ENCODE measurements at places on chromosomes 16 and 17.

DNA sequence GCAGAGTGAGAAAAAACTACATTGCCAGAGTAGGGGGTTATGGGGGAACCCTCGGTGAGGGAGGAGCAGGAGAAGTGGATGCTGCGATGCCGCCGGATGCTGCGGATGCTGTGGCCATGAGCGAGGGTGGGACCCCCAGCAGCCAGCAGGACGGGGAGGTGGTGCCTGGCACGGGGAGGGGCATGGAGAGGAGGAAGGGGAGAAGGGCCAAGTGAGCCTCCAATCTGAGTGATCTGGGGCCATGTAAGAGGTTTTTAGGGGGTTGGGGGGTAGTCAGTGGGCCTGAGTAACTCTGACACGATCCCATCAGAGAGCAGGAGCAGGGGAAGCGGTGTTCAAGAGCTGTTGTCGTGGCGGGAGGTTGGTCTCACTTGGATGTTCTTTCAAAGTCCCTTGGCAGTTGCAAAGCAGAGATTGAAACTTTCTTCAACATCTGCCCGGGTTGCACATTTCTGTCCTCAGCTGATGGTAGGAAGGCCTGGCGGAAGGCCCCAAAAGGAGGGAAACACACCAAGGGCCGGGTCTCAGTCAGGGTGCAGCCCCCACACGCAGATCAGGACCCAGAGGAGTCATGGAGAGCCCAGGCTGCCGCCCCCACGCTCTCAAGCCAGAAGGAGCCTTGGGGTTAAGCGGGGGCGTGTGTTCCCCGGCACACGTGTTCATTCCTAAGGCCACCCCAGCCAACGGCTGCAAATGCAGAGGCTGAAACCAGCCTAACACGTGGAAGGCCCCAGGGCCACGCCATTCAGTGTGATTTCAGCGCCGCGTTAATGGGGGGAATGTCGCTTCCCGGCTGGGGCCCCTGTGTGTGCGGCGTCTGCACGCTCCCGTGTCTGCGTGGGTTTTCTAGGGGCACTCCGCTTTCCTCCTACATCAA is 81.7 kb downstream of the ZDHHC7 start:
- no peak for DNase-seq

- no peak for DNase-seq
Measured at GRCh38 chr17:50684288-50684611, 23.5 kb downstream of the ANKRD40 start.

DNA sequence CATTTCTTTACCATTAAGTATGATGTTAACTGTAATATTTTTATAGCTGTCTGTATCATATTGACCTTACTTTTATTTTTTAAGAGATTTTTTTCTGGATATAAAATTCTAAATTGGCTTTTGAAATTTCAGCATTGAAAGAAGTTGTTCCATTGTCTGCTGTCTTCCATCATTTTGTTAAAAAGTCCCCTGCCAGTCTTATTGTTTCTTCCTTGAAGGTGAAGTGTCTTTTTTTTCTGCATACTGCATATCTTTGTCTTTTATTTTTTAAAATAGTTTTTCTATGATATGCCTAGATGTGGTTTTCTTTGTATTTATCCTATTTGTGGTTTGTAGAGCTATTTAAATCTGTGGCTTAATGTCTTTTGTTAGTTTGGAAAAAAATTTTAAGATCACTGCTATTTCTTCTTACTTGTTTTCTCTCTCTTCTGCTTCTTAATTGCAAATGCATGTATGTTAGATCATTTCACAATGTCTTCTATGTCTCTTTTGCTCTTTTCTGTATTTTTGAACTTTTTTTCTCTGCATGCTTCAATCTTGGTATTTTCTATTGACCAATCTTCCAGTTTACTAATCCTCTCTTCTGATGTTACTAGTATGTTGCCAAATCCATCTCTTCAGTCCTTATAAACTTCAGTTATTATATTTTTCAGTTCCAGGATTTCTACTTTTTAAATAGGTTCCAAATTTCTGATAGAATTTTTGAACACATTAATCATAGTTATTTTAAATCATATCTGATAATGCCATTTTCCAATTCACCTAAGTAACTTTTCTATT is 20.2 kb downstream of the IL21R start:
- DNase-seq: no peak

GRCh38 chr17:36856903-36857381 is 80.3 kb upstream of the LHX1 start:
- DNase-seq: no peak

DNA sequence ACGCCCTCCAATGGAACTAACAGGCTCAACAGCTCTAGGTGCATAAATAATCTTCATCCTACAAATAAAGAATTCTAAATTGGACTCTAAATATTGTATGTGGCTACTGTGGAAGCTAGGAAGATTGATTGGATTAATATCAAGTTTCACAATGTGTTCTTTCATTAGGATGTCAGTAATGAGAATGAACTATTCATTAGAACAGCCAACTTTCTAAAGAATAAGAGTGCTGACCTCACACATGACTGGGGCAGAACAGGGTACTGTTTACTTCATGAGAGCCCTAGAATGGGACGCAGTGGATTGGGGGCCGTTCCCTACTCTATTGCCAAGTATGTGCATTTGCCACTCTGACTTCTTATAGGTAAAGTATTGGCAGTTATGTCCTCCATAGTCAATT is 528.2 kb upstream of the RBFOX1 start:
- DNase-seq: no peak

GRCh38 chr16:23843143-23843542 is 7.4 kb downstream of the PRKCB start:
- DNase-seq: no peak

- no peak for DNase-seq
Measured at GRCh38 chr16:86455116-86455515, 55.2 kb upstream of the FOXF1 start.

- no peak for DNase-seq
Measured at GRCh38 chr16:89371968-89372634, 118.3 kb downstream of the ANKRD11 start.

DNA sequence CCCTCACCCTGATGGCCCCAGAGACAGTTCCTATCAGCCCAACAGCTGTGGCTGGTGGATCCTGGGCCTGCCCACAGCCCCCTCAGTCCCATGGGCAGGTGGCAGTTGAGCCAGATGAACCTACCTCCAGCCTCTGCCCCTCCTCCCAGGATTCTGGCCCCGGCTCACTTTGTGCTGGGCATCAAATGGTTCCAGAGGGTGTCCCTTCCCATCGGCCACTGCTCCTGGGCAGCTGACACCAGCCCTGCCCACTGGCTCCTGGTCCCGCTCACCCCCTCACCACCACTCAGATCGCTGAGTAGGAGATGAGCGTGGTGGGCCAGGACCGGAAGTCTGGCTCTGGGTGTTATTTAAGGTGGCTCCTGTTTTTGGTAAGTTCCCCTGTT is 2.0 kb downstream of the TTYH2 start:
- DNase-seq: no peak

DNA sequence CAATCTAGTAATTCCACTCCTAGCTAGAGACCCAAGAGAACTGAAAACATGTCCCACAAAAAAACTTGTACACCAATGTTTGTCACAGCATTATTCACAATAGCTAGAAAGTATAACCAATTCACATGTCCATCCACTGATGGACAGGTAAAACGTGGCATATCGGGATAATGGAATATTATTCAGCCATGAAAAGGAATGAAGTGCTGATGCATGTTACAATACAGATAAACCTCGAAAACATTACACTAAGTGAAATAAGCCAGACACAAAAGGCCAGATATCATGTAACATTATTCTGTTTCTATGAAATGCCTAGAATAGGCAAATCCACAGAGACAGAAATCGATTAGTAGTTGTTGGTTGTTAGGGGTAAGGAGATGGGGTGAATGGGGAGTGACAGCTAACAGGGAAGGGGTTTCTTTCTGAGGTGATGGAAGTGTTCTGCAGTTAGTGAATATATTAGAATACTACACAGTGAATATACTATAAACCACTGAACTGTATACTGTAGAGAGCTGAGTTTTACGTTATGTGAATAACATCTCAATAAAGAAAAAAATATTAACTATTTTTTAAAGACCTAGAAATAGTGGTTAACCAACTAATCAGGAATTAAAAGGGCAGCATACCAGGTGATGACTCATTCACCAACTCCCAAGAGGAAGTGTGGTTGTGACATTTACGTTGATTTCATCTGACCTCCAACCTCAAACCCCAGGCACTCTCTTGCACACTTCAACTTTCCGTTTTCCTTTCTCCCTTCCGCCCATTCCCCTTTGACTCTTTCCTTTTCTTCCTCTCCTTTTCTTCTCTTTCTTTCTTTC is 48.6 kb downstream of the GAS7 start:
- DNase-seq: no peak

DNA sequence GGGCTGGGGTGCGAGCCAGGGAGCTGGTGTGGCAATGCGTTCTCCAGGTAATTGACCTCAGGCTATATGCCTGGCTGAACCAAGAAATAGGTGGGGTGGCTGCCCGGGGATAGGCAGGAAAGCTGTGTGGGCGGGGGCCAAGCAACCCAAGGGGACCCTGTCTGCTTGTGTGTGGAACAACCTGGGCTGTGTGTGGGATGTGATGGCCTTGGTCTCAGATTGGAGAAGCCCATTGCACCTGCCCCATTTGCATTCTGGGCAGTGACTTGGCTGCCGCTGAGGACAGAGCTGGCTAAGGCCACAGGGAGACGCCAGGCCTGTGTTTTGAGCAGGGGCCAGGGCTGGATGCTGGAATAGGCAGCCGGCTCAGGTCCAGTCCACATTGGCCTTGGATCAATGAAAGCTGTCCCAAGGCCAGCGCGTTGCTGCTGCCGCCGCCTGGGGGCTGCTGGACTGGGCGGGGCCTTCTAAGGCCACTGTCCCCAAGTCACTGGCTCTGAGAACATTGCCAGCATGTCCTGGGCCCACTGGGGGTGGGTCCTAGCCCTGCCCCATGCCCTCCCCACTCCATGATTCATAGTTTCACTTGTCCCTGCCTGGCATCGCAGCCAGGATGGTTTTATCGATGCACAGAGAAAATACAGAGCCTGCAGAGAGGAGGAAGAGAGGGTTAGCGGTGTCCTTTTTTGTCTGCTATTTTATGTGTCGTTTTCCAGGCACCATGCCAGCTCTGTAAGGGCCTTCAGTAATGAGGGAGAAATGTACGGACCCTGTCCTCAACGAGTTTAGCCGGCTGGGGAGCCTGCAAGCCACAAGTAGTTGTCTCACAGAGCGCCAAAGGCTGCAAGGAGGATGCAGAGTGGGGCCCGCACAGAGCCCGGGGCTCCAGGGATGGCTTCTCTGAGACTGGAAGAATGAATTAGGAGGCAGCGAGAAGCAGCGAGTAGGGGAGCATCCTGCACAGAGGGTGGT is 43.9 kb downstream of the NKD1 start:
- DNase-seq: no peak

- DNase-seq: no peak
Measured at GRCh38 chr17:73010414-73010813, 82.1 kb downstream of the SLC39A11 start.

- no peak for DNase-seq
Measured at GRCh38 chr17:33983824-33984574, 271.1 kb upstream of the CCL2 start.

DNA sequence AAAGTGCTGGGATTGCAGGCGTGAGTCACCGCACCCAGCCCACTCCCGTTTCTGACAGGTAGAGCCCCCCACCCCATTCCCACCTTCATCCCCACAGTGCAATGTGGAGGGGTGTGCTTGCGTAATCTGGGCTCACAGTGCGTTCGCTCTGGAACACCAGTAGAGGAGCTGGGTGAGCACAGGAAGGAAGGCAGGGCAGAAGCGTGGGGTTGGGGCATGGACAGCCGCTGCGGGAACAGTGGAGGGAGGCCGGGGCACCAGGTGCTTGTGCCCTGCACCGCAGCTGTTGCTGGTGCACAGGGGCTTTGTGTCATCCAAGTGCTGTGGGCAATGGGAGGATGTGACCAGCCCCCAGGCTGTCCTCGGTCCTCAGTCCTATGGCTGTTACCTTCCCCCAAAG is 24.7 kb downstream of the KDM8 start:
- no peak for DNase-seq

- DNase-seq: no peak
Measured at GRCh38 chr17:18917506-18918032, 34.4 kb upstream of the SLC5A10 start.

DNA sequence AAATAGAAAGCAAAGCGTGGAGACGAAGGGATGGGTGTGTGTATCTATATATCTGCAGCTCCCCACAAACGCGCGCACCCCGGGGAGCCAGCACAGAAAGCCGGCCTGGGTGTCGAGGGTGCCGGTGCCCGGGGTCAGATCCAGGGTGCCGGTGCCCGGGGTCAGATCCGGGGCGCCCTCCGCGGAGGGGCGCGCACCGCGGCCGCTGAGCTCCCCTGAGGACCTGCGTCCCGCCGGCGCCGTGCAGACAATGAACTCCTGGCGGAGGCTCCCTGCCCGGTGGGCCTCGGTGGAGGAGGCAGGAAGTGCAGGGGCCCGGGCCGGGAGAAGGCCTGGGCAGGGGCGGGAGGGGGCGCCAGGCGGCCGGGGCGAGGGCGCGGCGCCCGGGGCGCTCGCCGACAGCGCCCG is 1.1 kb downstream of the ZNF423 start:
- no peak for DNase-seq

- no peak for DNase-seq
Measured at GRCh38 chr17:866568-867103, 84.5 kb downstream of the MRM3 start.

DNA sequence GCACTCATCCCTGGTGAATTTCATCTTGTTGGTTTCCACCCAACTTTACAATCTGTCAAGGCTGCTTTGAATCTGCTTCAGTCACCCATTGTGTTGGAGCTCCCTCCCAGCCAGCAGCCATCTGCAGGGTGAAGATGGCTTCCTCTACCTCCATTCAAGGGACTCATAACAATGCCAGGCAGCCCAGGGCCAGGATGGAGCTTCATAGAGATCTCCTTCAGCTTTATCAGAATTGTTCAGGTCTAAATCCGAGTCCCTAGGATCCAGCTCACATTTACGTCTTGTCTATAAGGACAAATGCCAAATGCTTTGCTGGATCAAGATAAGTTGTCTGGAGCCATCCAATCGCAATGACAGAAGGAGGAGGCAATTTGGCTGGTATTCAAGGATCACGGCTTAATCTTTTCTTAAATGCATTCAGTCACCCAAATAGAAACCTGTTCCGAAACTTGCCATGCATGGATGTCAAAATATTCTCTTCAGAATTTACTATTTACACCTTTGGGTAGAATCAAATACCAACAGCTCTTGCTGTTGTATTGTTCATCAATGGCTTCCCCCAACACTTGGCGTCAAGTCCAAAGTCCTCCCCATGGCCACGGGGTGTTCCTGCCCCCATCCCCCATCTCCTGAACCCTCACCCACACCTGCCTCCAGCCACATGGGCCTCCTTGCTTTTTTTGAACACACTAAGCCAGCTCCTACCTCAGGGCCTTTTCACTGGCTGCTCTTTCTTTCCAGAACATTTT is 3.8 kb upstream of the FAM171A2 start:
- DNase-seq: no peak

Measured in stimulated activated CD8-positive, alpha-beta memory T cell treated with anti-CD3 and anti-CD28 coated beads, Interleukin-2, amount 100 ng/mL, for 1 hour (primary cell).